ENCODE measurements at places on chromosomes 3 and 15.

DNA sequence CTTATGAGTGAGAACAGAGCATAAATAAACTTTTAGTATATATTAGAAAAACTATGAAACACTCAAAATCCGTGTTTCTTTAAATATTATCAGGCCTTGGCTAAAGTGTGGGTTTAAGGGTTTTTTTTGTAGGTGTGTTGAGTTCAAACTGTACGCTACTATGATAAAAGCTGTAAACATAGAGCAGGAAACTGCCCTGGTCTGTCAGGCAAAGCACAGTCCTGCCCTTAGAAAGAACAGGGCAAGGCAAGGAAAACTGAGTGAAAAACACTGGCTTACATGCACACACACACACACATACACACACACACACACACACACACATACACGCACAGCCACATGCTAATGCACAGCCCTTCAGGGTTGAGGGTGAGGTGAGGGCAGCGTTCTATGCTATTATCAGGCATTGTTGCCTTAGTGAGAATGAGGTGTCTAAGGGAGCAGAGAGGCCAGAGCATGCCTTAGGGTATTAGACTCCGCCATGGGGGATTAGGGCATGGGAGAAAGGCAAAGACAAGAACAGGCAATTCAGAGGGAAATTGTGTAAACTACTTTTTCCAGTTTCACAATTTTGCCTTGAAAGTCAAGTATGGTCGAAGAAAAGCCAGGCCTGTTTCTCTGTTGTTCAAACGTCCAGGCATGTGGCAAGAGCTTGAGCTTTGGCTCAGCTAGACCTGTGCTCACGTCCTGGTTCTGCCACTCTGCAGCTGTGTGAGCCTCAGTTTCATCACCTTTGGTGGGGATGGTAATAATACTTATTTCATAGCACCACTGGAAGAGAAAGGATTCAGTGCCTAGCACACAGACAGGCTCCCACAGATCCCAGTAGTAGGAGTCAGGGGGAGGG, 36.3 kb upstream of the TPM1 start:
- peak; percentile 79 for DNase-seq

GRCh38 chr3:121834157-121834670, 646 bp downstream of the IQCB1 start:
- DNase-seq: no peak

DNA sequence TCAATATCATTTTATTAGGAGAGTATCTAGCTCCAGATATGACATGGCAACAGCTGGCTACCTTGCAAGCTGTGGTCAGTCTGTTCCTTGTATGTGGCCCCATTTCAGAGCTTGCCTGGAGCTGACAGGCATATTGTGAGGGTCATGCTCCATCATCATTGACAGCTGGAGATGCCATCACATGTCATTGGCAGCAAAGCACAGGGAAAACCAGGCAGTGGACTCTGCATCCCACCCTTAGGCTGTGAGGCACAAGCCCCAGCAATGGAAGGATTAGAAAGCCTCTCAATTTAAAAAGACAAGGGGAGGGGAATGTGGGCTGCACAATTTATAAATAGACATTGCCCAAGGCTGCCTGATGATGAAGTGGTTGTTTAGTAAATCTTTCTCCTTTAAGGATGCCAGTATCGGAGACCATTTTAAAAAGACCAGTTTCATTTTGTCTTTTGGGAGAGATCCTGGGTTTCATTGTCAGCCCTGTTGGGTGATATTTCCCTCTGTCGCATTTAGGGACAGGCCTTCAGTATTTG, 27.9 kb downstream of the LNP1 start:
- no peak for DNase-seq

- DNase-seq: no peak
These were observed 5.4 kb upstream of the SENP7 start for GRCh38 chr3:101518421-101518871.

GRCh38 chr3:119733812-119734211, 31.0 kb downstream of the CFAP91 start:
- DNase-seq: no peak

GRCh38 chr3:42369832-42370231, 40.6 kb downstream of the LYZL4 start:
- no peak for DNase-seq

- DNase-seq: no peak
These were observed 191.9 kb upstream of the LRIG1 start for GRCh38 chr3:66692766-66693150.

DNA sequence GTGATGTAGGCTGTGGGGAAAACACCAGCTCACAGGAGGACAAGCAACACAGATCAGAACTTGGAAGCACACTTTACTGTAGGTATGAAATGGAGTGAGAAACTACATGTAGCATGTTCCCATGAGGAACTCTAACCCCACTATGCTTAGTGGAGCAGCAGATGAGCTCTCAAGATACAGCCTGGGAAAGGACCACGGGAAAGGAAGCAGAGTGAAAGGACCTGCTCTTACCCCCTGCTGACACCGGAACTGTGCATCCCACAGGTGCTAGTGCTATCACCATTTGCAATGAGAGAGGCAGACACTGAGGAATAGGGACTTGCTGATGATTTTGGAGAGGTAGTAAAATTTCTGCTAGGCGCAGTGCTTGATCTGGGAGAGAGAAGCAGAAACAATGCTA, 28.6 kb downstream of the USP4 start:
- no peak for DNase-seq

- DNase-seq: no peak
These were observed 75.6 kb downstream of the IQCH start for GRCh38 chr15:67329984-67330733.

DNA sequence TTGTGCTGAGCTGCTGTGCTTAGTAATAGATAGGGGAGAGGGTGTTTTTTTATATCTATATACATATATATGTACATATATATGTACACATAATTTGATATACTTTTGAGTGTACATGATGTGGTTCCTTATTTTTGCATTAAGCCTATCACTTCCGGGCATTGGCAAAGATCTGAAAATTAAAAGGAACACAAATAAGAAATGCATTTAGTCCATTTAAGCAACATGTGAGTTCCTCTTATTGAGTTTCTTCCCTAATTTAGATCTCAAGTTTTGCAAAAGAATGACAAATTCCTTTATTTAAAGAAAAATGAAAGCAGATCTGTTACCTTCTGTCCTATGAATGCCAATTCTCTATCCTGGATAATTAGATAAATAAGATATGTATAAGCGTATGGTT, 435.1 kb downstream of the LPP start:
- DNase-seq: no peak

DNA sequence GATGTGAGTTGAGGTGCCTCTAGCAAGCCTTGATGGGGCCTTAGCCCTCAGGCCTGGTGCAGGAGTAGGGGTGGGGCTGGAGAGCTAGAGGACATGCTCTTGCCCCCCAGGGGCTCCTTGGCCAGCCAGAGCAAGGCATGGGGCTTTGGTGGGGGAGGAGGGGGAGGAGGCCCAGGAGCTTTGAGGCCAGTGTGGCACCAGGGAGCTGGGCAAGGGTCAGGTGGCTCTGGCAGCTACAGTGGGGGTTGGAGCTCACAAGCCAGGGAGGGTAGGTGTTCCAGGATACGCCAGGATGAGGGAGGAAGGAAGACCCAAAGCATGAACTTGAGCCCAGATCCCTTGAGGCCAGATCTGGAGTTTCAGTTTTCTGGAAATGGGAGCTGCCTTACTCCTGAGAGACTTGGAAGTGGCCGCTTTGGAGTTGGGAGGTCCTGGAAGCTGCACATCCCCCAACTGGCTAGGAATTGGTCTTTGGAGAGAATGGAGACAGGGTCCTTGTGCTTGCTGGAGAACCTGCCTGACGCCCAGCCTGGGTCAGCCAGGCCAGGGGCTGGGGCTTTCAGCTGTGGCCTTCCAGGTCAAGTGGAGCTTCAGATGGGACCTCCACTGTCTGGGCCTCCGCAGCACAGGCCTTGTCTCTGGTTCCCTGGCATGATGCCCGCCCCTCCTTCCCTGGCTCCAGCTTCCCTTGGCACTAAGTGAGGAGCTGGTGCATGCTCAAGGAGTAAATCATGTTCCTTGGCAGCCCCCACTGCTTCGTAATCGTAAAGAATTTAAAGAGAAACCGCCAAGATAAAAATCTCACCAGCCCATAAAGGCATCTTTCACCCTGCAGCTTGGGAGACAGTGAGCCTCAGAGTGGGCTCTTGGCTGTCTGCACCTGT, 8.7 kb downstream of the SEMA3F start:
- no peak for DNase-seq

- DNase-seq: no peak
These were observed 162.7 kb downstream of the LPP start for GRCh38 chr3:188316723-188317070.

DNA sequence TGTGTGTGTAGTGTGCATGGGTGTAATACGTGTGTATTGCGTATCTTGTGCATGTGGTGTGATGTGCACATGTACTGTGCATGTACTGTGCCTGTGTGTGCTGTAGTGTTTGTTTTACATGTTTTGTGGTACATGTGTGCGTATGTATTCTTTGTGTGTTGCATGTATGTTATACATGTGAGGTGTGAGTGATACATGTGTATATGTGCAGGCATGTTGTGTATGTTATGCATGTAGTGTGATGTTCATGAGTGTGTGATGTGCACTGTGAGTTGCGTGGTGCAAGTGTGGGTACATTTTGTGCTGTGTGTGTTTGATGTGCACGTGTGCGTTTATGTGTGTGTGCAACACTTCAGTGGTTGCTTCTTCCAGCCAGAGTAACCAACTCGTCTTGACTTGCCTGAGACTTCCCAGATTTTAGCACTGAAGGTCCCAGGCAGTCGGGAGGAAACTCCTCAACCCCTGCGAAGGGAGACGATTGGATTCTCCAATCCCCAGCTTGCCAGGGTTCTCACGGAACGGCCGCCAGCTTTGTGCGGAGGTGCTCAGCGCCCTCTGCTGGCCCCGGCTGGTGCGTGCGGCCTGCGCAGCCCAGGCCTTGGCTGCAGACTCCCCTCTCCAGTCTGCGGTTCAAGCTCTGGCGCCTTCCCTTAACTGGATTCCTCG, 3.6 kb downstream of the GALNT15 start:
- peak; percentile 83 for DNase-seq

GRCh38 chr3:29534006-29534405, 253.1 kb downstream of the RBMS3 start:
- DNase-seq: no peak

DNA sequence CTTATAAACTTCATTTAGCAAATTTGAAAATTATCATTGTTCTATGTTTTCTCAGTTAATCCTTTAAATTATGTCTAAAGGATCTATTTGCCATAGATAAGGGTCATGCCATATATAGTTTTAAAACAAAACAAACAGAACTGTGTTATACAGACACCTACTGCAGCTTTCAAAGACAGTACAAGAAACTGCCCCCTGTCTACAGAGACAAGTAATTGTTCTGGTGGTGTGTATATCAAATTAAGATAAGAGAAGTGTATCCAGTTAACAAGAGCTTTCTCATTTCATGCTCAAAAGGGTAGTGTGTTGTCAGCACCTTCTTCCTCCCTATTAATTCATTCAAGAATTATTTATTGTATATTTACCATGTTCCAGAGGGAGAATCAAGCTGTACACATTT, 201.2 kb downstream of the FMN1 start:
- no peak for DNase-seq

GRCh38 chr3:78834910-78835309, 932.9 kb downstream of the ROBO1 start:
- no peak for DNase-seq

- DNase-seq: no peak
These were observed 196.8 kb downstream of the GOLGA6L6 start for GRCh38 chr15:20344601-20345400.

DNA sequence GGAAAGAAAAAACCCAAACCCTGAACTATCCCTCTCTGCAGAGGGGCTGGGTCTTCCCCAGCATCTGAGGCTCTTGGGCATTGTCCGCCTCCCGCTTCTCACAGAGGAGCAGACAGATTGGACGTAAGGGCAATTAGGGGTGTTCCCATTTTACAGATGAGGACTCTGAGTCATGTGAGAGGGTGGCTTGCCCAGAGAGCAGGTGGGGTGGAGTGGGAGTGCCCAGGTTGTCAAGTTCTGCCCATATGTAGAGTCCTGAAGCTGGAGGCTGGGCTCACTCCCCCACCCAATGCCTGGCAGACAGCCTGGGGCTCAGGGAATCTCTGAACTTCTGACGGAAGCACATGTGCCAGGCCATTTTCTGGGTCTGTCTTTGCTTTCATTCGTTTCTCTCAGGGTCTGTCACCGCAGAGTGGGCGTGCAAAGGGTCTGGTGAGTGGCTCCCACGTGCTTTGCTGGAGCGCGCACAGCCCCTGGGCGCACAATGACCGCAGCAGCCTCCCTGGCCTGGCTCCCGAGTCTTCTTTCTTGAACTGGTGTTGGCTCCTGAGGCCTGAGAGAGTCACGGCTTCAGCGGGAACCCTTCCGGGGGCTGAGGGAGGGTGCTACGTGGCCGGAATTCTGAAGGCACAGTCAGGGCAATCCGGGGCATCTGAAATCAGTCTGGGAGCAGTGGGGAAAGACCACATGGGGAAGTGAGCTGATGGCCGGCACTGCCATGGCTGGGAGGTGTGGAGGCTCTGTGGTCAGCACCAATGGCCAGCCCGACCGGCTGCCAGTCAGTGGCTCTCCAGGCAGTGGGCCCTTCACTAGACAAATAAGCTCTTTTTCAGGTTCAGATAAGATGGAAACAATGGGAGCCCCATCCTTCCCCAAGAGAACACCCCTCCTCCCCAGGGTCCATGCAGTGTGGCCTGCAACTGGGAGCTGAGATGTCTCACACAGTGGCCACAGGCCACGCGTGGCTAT, 1.1 kb upstream of the TRPM1 start:
- no peak for DNase-seq

DNA sequence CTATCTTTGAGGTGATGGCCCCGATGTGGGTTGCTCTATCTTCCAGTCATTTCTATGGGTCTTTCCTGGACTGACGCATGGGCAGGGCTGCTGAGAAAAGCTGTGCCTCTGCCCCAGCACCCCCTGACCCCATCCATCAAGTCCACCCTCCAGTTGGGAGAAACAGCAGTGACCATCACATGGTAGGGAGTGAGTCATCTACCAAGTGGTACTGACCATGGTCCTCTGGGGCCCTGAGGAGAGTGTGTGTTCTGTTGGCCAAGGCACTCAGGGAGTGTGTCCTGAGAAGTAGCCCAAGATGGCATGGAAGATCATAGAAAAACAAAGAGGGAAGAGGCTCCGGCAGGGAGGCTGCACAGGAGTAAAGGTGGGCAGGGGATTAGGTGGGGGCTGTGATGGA, 1.6 kb upstream of the DNAH1 start:
- no peak for DNase-seq

- DNase-seq: peak; percentile 52
These were observed 41.8 kb downstream of the ITGB5 start for GRCh38 chr3:124845406-124845805.

- peak; percentile 79 for DNase-seq
These were observed 513 bp downstream of the CLASP2 start for GRCh38 chr3:33717616-33717865.

- DNase-seq: no peak
These were observed 437.8 kb upstream of the AZI2 start for GRCh38 chr3:28786446-28786845.

Data from HAP-1 (cell line).